ENCODE measurements at places on chromosomes 11 and 22.

DNA sequence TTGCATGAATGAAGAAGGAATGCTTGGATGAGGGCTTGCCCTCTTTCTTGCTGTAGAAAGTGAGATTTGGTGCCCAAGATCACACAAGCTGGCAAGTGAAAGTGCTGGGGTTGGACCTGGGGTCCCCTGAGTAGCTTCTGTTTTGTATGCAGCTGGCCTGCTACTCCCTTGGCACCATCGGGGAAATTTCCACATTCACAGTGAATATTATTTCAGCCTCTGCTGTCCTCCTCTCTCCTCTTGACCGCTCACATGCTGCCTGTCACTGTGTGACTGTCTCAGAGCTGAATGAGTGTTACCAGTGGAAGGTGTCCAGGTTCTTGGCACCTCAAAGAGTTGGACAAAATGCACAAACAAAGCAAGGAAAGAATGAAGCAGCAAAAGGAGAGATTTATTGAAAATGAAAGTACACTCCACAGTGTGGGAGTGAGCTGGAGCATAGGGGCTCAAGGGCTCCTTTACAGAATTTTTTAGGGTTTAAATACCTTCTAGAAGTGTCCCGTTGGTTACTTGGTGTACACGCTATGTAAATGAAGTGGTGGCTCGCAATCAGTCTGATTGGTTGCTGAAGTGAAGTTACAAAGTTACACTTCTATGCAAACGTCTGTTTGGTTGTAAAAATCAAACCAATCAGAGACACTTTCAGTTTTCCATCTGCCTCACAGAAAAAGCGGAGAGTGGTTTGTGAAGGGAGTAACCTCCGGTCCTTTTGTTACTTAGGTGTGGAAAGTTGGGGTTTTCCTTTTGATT lies 87.4 kb downstream of the DEPDC5 start:
- no peak for DNase-seq

- DNase-seq, result no peak
Observed at GRCh38 chr11:78420796-78421209, 3.2 kb upstream of the GAB2 start.

- peak; percentile 53 for DNase-seq
Observed at GRCh38 chr22:30635273-30636225, at the start of gene SLC35E4. Gene SLC35E4, plus strand, starts transcription at chr22:30635781. Its CDS starts 670 bp downstream, at chr22:30636451.

- no peak for DNase-seq
Observed at GRCh38 chr11:115226556-115226955, 277.7 kb downstream of the CADM1 start.

DNA sequence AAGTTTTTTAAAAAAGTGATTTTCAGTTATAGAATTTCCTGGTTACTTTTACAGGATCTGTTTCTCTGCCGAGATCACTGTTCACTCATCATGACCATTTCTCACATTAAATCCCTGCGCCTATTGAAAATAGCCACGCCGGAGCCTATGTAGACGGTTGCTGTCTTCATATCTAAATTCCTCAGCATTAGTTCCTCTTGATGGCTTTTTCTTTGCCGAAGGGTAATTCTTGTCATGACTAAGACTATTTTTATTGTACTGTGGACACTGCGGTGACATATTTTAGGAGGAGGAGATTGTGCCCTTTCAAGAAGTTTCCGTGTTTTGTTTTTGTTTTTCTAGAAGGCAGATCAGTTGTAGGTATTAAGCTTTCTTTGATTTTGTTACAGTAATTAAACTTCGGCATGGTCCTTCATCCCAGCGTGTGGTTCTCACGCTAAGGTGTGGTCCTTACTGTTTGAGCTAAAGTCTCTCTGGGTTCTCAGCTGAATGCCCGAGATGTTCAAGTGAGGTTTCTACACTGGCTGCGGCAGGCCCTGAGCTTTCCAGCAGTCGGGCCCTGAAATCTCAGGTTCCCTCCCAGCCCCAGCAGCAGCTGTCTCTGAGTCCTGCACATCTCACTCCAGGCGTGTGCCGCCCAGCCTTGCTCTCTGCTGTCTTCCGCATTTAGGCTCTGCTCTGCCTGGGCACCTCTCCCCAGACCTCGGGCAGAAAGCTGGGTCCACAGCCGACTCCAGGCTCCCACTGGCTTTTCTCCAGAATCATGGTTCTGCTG lies 1110.5 kb downstream of the TBC1D22A start:
- no peak for DNase-seq

DNA sequence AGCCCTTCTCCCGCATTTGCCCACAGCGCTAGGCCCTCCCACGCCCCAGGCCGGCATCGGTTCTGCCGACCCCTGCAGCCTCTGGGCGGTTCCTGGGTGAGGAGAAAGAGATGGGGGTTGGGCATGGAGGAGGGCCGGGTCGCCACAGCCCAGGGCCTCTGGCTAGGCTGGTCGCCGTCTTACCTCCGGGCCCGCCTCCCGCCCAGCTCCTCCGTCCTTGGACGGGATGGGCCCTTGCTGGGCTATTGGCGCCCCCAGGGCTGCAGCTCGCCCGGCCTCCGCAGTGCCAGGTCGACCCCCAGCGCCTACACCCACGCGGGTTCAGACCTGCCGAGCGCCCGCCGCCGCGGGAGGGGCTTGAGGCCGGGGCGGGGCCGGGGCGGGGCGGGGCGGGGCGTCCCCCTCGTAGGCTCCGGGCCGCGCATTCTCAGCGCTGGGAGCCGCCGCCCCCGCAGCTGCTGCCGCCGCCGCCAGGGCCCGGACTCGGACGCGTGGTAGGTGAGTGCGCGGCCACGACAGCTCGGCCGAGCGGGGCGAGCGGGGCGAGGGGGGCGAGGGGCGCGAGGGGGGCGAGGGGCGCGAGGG lies at the start of gene CD151:
Gene CD151 (plus strand): TSS at position 424 of the 585 bp plus-strand sequence. CDS start 3,118 bp downstream, outside the sequence.
- DNase-seq, result peak; percentile 22

- no peak for DNase-seq
Observed at GRCh38 chr11:71349627-71350026, 97.2 kb upstream of the SHANK2 start.

DNA sequence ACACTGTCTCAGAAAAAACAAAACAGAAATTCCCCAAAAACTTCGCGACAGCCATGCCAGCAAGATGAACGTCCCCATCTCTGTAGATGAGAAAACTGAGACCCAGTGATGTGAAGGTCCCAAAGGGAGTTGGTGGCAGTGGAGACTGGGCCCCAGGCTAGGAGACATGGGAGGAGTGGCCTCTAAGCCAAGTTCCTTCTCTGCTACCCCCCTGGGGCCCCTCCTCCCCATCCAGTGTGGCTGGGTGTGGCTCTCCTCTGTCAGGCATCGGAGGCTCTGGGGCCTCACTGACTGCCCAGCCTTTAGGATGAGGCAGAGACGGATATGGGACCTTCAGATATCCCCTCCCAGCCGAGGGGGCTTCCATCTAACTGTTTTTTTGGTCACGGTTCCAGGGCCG lies 9.8 kb downstream of the RELT start:
- no peak for DNase-seq

DNA sequence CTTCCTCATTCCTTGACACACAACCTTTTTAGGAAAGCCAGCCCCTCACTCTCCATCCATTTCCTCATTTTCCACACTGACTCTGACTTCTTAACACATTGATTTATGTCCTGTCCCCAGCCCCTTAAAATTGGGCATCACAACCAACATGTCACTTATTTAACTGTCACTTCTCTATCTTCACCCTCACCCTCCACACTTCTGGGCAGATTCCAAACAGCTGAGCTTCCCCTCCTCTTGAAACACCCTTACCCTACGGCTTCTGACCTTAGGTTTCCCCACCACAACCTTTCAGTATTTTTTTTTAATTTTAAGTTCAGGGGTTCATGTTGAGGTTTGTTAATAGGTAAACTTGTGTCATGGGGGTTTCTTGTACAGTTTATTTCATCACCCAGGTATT lies 696.3 kb downstream of the DLG2 start:
- DNase-seq, result no peak

- DNase-seq, result no peak
Observed at GRCh38 chr22:26718905-26719304, 61.5 kb downstream of the MIAT start.

DNA sequence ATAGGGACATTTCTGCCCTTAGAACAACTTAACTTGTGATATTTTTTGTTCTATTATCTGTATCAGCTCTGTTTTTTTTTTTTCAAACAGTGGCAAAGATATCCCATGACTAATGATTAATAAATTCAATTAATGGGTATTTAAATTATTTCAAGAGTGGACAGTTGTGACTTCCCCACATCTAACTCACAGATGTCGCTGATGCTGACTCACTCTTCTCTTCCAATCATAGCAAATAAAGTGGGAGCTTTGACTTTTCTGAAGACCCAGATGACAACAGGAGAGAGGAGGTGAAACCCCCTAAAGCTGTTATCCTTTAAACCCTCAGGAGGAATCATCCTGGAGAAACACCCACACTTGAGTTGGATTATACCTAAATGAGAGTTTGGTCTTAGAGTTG lies 27.1 kb downstream of the GGTLC2 start:
- no peak for DNase-seq

DNA sequence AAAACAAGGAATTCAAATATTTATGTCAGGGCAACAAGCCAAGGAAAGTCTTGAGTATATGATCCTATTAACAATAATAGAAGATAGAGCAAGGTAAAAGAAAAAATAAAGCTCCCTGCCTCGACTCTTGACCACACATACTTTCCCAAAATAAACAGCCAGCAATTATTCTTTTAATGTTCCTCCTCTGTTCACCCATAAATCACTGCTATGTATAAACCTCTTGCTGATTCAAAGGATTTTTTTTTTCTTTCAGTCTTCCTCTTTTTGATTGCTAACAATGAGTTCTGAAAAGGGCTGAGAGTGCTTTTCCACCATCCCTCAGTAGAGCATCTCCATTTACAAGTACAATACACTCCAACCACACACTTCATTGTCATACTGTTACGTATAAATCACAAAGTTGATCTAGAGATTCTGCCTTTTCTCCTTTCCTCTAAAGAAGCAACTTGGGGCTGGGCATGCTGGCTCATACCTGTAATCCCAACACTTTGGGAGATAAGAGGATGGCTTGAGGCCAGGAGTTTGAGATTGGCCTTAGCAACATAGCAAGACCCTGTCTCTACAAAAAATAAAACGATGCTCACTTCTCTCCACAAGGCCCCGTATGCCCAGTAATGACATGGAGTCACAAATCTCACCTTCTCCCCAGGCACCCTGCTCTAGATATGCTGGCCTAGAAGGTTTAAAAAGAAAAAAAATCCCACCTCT lies 24.0 kb downstream of the RAB30 start:
- peak; percentile 50 for DNase-seq
